ENCODE measurements at places on chromosomes 13 and 19.

DNA sequence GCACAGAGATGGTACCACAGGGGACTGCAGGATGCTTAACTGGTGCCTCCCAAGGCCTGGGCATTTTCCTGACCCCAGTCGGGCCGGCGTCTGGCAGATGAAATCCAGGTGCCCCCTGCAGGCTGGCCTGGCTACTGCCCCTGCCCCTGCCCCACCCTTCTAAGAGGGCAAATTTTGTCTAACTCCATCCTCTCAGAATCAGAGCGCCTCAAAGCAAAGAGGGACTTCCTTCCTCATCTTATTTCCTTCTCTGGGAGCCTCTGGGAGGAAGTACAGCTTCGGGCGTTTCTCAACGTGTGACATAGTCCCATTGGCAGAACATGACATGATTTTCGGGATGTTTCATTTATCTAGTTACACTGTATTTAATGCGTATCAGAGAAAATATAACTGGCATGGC is 2.7 kb downstream of the PRKACA start:
- no peak for DNase-seq

DNA sequence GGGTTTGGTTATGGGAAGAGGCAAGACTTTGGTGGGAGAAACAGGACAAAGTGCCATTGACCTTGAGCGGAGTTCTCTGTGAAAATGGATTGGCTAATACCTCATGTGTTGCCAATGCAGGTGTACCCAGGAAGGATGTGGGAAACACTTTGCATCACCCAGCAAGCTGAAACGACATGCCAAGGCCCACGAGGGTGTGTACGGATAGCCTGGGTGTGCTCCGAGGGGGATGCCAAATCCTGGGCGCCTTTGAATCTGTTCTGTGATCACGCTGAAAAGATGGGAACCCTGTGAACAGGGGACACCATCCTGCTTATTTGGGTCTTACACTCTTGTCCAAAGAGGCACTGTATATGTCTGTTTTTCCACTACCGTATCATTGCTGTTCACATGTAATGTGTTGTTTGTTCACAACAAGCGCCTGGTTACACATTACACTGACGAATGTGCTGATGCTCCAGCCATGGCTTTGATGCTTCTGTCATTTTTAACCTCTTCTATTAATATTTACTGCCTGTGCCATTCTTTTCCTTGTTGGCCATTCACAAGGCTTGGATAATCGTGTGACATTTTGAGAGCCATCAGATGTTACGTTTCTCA is 8.3 kb downstream of the GTF3A start:
- DNase-seq, result no peak

- DNase-seq, result no peak
Measured at GRCh38 chr19:7718668-7719067, 13.2 kb downstream of the CLEC4G start.

DNA sequence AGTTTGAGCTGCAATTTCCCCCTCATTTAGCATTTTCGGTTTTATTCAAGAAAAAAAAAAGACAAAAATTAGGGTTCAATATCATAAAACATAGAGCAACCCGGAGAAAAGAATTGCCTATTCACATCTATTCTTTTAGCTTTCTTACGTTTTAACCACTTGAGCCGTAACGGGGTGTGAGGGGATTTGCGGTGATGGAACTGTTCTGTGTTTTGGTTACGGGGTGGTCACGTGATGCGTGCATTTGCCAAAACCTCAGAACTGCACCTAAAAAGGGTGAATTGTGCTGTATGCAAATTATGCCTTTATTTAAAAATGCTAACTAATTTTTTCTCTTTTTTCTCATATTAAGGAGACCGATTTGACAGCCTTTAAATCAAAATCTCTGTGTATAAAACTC is 22.1 kb downstream of the CLEC11A start:
- no peak for DNase-seq

- no peak for DNase-seq
Measured at GRCh38 chr19:919199-920050, 2.3 kb downstream of the KISS1R start.

- DNase-seq, result no peak
Measured at GRCh38 chr19:35738887-35739229, 3.4 kb downstream of the IGFLR1 start.

Data from stimulated activated CD8-positive, alpha-beta memory T cell treated with anti-CD3 and anti-CD28 coated beads, Interleukin-4, amount 100 ng/mL, for 4 hours (primary cell).